Esophagus squamous epithelium (tissue), 5 donors: ENCODE measurements at places on chromosomes 11 and 22.

- no peak for DNase-seq
These were observed 8.0 kb downstream of the SYT12 start for GRCh38 chr11:67030976-67031375.

GRCh38 chr11:109112821-109113280, 309.1 kb upstream of the C11orf87 start:
- no peak for DNase-seq

- DNase-seq: no peak
These were observed 30.9 kb upstream of the CARS1 start for GRCh38 chr11:3087821-3088800.

DNA sequence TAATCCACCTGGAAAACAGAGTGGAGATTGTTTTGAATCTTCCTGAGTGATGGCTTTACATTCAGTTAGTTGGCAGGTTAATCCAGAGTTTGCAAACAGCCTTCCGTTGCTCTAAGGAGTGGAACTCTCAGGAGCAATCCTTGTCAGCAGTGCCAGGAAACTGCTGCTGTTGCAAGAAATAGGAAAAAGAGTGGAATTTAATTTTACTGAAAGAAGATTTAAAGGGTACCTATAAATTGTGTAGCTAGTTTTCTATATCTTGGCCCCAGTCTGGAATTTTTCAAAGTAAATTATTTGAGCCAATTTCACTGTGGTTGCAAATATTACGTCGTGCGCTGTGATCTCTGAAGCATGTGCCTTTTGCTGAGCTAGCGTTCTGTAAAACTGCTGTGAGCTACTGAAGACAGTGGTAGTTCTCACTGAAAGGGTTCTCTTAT, 55.5 kb upstream of the SLC5A12 start:
- no peak for DNase-seq

GRCh38 chr22:20434773-20435172, 2.9 kb downstream of the SCARF2 start:
- no peak for DNase-seq

DNA sequence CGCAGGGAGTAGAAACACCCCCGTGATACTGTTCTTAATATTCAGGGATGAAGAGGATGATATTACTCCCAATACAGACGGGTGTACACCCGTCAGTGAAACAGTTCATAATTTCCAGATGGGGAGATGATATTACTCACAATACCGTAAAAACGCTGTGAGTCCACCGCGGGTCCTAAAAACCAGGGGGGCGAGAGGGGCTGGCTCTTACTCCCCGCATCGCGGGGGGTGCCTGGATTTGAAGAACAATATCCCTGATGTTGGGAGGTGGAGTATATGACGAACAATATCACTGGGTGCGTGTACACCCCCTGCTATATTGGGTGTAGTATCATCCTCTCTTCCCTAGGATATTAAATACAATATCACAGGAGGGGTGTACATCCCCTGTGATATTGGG, 20.5 kb upstream of the APOL5 start:
- no peak for DNase-seq

- no peak for DNase-seq
These were observed 9.0 kb upstream of the BID start for GRCh38 chr22:17783312-17783711.

- DNase-seq: no peak
These were observed 24.2 kb downstream of the GTPBP1 start for GRCh38 chr22:38729946-38730345.

DNA sequence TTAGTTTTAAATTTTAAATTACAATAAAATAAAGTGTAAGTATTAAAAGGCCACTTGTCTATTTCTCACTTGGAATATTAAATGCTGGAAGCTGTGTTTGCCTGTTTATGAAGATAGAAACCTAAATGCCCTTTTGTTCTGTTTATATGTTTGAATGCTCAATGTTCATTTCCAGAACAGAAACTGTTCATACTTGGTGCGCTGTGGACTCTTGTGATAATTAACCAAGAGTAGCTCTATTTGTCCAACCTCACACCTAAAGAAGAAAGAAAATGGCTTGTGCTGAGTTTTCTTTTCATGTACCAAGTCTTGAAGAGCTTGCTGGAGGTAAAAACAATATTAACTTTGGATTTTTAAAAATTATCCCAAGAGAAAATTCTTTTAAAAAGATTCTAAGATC, 5.7 kb downstream of the C11orf54 start:
- no peak for DNase-seq

DNA sequence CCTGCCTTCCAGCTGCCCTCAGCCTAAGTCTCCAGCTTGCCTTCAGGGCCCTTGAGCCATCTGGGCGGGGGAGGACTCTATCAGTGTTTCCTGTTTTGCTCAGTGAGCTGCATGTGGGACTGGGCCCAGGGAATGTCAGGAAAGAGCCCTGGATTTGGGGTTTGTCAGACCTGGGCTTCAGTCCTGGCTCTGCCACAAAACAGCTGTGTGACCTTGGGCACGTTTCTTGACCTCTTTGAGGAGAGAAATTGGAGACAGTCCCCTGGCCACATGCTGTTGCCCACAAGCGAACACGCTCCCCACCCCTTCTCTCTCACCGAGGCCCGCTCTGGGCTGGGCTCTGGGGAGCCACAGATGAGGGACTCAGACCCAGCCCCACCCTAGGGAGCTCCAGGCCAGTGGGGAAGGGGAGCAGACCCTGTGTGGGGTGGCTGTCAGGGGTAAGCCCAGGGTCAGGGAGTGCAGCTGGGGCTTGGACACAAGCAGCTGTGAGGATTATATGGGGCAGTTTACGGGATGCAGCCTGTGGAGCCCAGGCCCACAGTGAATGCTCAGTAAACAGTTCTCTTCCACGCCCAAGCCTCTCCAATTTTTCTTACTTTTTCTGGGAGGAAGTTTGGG, 12.3 kb downstream of the MYO7A start:
- DNase-seq: no peak

GRCh38 chr11:72179049-72179803, 12.7 kb upstream of the FOLR1 start:
- DNase-seq: no peak

DNA sequence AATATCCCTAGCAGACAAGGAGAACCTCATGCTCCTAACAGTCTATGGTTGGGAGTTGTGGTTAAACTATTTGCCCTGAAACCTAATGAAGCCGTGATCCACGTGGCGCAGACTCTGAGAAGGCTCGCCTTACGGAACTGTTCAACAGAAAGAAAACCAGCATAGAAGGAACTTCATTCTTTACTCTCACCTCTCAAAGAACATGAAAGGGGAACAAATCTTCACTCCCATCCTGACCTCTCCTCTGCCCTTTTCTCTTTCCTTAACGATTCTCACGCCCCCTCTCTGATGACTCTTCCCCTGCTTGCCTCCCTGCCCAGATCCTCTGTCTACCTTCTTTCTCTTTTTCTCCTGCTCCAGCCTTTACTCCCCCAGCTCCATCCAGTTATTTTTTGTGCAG, 54.2 kb downstream of the IRAG1 start:
- no peak for DNase-seq

- DNase-seq: no peak
These were observed 7.8 kb upstream of the PAX6 start for GRCh38 chr11:31818874-31819331.

- no peak for DNase-seq
These were observed 37.6 kb upstream of the THY1 start for GRCh38 chr11:119460582-119460981.

DNA sequence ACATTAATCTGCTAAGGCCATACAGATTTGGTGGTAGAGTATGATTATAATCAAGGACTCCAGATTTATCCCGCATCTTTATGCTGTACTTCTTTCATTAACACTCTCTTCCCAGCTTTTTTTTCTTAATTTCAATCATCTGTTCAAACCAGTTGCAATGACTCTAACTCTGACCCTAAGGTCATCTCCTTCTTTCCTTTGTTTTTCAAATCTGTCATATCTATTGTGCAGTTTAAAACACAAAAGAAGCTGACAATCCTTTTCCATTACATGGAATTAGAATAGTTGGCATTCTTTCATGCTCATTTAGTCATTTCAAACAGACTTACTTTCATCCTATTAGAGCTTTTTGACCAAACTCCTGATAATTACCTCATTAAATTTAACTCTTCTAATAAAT, 53.6 kb upstream of the GRM5 start:
- no peak for DNase-seq

- no peak for DNase-seq
These were observed 11.3 kb upstream of the CCDC86 start for GRCh38 chr11:60830478-60831142.

DNA sequence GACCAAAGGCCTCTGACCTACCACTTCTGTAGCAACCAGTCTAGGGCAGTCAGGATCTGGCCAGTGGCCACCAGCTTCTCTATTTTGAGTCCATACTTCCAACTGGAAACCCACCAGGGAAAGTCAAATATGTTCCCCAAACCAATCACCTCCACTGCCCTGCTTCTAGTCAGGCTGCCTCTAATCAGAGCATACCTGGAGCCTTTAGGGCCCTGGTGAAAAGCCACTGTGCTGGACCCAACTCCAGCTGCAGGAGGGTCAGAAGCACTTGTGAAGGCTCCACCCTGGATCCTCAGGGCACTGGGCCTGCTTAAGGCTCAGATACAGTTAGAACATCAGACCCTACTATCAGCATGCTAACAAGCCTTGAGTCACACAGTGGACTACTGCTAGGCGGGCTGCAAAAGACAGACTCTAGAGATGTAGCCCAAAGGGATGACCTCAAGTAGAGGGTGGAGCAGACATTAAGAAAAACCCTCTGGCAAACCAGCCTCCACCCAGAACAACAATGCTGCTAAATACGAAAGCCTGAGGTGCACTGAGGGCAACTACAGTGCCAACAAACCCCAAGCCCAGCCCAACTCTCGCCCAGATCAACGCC, 69.2 kb downstream of the DGCR2 start:
- DNase-seq: no peak

- no peak for DNase-seq
These were observed 14.2 kb upstream of the RFPL2 start for GRCh38 chr22:32219026-32219425.

DNA sequence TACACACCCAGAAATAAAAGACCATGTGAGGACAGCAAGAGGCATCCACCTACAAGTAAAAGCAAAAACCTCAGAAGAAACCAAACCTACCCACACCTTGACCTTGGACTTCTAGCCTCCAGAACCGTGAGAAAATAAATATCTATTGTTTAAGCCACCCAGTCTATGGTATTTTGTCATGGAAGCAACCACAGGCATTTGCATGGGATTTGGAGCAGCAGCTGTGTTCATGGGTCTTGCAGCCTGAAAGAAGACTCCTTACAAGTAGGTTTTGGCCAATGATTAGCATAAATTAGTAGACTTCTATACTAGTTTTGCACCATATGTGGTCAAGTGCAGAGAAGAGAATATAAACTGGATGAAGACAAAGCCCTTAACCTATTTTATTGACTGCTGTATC, 27.9 kb downstream of the FSHB start:
- DNase-seq: no peak

DNA sequence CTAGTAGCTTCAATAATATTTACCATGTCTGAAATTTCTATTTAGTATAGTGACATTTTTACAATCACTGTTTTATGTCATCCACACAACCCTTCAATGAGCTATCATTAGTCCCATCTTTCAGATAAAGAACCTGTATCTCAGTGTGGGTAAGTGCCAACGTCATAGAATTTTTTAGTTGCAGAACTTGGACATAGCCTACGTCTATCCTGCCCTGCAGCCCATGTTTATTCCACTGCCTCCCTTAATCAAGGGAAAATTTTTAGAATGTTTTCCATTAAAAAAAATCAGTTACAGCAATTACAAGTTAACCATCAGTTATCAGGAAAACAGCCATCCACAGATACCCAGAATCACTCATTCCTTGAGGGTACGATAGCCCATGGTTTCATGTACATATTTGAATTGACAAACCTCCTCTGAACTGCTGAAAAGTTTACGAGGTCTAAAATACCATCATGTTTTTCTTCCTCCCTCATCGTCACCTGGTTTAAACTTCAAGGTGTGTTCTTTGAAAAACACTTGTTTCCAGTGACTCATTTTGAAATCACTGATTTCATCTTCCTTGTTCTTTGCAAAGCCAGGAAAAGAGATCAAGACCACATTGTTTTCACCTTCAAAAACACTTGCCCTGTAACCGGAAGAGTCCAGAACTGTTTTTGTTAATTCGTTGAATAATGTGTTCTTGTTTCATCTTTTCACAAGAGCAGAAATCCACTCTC, 100.9 kb downstream of the FAM76B start:
- DNase-seq: no peak

GRCh38 chr22:19880786-19881569, 26.3 kb upstream of the GNB1L start:
- DNase-seq: no peak

DNA sequence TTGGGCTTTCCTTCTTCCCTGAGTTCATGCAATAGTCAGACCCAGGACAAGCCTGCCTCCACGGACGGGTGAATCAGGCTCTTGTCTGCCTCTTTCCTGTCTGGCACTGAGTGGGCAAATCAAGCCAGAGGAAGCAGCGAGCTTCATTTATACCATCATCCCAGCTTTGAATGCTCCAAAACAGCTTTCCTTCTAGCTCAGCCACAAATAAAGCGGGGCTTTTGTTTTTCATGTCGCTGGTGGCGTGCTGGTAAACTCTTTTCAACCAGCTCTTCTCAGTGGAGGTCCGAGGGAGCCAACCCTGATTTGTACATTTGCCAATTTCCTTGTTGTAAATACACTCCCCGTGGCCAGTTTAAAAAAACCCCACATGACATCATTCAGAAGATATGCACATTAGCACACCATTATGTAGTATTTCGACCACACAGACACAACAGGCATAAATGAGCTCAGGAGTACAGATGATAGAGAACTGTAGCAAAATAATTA, 8.6 kb downstream of the C11orf91 start:
- no peak for DNase-seq

DNA sequence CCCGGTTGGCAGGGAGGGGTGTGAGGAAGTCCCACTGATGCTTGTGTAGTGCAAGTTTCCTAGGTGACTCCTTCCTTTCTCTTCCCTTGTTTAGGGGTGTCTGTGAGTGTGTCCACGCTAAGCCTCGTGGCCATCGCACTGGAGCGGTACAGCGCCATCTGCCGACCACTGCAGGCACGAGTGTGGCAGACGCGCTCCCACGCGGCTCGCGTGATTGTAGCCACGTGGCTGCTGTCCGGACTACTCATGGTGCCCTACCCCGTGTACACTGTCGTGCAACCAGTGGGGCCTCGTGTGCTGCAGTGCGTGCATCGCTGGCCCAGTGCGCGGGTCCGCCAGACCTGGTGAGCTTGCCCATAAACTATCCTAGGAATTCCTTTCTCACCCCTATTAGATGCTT, 10.4 kb downstream of the CCKBR start:
- DNase-seq: no peak

- DNase-seq: no peak
These were observed 346.4 kb upstream of the CNTN5 start for GRCh38 chr11:98674390-98674789.

DNA sequence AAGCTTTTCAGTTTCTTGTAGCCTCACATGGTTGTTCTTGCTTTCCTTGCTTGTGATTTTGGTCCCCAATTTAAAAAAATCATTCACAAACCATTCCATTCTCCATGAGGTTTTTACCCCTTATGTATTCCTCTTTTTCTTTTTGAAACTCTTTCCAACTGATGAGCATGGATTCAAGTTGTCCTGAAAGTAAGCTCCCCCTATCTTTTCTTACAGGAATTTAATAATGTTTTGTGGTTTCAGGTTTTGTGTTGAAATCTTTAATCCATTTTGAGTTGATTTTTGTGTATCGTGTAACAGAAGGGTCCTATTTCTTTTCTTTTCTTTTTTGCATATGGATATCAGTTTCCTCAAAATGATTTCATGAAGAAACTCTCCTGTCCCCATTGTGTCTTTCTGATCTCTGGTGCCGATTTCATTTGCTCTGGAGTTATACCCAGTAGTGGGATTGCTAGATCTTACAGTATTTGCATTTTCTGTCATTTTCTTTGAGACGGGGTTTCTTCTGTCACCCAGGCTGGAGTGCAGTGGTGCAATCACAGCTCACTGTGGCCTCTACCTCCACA, 58.5 kb downstream of the LRRC74B start:
- no peak for DNase-seq

- DNase-seq: no peak
These were observed 6.9 kb downstream of the KMT5B start for GRCh38 chr11:68206211-68206610.
